ENCODE measurements at places on chromosomes 12 and 14.
A peak's percentile ranks its signal among the peaks of the same experiment; 100 is the strongest.

- DNase-seq = peak; percentile 88
These were observed 8.1 kb downstream of the PTPN6 start for GRCh38 chr12:6959058-6959804.

GRCh38 chr14:39991041-39991440 lies 558.8 kb upstream of the FBXO33 start:
- no peak for DNase-seq

GRCh38 chr12:85529896-85530295 lies 249.9 kb downstream of the ALX1 start:
- no peak for DNase-seq

- DNase-seq = no peak
These were observed 776 bp downstream of the BMP4 start for GRCh38 chr14:53955671-53956426.

DNA sequence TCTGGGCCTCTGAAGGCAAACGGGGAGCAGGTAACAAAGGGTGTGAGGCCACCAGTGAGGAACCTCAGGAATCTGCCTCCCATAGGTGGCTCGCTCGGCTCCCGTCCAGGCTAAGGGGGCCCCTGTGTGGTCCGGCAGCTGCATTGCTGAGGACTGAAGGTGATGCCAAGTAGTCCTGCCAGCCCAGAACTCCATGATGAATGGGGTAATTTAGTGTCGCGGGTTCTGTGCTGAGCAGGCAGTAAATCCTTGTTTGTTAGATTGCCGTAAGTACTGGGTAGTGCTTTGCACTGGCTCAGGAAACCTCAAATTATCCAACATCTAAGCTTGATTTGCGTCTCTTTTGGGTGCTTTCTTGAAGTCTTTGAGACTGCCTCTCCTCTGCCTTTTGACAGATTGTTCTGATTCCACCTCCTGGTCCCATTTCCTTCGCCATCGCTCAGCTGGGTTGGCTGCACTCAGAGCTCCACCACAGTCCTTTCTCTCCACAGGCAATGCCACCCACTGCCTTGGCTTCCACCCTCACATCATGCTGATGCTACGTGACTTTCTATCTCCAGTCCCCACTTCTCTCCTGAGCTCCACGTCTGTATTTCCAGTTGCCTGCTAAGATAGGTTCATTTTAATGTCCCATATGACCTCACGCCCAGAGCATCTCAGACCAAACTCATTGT lies 392.0 kb downstream of the FUT8 start:
- no peak for DNase-seq

- no peak for DNase-seq
These were observed 1474.1 kb upstream of the SEL1L start for GRCh38 chr14:83007641-83008225.

DNA sequence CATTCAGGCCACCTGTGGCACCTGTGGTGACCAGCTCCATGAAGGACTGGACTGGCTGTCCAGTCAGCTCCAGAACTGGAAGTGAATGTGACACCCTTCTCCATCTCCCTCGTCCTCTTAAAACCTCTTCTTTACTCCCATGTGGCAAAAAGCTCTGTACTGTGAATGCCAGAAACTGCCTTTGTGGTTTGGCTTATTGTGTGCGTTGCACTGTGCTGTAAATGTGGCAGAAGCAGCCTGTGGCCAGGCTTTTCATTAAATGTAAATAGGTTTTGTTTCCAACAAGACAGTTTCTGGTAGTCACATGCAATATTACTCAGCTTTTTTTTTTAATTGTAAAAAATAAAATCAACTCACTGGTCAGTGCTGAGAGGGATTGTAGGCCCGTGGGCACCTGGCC lies 453.7 kb downstream of the ATP23 start:
- DNase-seq = no peak

DNA sequence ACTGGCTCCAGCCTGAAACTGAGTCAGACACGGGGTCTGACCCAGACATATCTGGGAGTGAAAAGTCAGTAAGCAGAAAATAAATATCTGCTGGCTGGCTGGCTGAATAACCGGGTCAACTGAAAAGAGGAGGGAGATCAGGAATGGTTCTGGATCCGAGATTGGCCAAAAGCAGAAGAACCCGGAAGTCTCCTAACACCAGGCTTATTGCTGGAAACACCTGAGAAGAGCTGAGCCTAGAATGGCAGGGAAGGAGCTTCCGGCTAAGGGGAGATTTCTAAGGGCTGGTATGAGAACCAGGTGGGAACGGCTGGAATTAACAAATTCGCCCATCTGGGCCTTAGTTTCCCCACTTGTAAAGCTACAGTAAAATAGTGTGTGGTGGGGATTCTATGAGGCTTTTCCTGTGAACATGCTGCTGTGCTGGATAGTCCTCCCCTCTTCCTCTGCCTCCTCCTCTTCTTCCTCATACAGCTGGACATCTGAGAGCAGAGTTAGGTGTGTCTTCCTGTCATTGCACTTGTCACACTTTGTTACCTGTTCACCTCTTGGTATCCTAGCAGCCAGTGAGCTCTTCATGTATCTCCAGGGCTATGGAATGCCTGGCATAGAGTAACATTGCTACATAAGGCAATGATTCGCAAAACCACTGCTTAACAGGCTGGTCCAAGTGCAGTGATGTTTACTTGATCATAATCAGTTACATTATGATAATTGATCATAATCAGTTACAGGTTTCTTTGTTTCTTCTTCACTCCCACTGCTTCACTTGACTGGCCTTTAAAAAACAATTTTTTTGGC lies 2.0 kb upstream of the SHMT2 start:
- no peak for DNase-seq

- no peak for DNase-seq
These were observed 202.8 kb upstream of the PELI2 start for GRCh38 chr14:55915456-55915855.

DNA sequence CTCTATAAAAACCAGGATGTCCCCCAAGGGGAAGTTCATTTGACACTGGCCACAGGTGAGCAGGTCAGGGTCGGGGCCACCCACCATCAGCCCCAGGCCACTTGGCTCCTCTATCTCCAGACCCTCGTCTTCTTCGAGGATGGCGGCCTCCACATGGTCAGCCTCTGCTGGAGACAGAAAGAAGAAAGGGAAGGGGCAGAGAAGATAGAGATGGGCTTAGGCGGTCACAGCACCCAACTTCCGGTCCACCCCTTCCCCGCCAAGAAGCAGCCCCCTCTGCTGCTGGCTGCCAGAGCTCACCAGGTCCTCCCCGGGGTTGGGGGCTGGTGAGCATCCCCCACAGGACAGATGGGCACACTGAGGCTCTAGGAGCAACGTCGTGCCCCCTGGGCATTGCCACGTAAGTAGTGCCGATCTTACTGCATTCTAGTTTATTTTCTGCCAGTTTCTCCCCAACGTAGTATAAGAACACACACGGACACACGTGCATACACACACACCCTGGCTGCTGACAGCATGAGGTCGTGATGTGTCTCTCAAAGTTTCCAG lies 14.2 kb downstream of the BCL11B start:
- DNase-seq = no peak

DNA sequence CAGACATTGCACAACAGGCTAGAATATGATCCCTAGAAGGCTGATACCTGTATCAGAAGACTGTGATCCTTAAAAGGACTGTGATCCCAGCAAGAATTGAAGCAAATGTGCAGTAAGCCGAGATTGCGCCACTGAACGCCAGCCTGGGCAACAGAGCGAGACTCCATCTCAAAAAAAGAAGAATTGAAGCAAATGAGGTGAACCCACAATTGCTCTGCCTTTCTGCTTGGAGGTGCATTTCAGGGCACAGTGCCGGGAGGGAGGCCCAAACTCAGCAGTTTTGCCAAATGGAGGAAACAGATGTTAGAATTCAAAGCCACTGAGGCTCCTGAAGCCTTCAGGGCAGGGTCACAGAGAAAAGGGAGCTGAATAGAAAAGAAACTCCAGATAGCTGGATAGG lies 61.1 kb upstream of the COCH start:
- no peak for DNase-seq

- no peak for DNase-seq
These were observed 99.6 kb downstream of the DENND5B start for GRCh38 chr12:31491241-31491794.

Data from inflammatory macrophage (primary cell).